ENCODE measurements at places on chromosomes 3 and 15.

GRCh38 chr15:38589502-38589901 lies 24.9 kb upstream of the RASGRP1 start:
- no peak for DNase-seq

- no peak for DNase-seq
Measured at GRCh38 chr15:60795889-60796288, 316.9 kb upstream of the ICE2 start.

DNA sequence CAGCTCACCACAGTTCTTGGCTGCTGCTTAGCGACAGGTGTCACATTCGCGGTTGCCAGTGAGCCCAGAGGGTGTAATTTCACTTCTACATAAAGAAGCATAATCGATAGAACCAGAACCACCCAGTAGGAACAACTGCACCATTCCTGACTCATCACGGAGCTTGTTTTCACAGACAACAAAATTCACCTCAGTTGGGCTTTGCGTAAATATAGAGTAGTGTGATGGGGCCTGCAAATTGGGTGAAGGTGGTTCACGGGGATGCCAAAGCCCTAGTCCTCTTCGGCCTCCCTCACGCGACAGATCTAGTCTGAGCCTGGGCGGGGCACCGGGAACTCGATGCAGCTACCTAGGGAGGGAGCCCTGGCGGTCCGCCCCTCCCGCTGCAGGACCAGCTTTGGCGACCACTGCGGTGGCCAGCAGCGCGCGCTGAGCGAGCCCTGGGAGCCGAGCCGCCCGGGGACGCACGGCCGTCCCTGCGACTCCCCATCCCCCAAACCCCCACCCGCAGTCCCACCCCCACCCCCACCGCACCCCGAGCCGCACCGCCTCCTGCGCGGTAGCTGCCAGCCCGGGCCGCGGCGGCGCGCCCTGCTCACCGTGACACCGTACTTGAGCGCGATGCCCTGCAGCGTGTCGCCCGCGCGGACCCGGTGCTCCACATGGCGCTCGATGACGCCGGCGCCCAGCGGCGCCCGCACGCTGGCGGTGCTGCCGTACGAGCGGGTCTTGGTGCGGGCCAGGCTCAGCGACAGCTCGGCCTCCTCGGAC lies 519 bp downstream of the LYSMD2 start:
- peak; percentile 42 for DNase-seq

DNA sequence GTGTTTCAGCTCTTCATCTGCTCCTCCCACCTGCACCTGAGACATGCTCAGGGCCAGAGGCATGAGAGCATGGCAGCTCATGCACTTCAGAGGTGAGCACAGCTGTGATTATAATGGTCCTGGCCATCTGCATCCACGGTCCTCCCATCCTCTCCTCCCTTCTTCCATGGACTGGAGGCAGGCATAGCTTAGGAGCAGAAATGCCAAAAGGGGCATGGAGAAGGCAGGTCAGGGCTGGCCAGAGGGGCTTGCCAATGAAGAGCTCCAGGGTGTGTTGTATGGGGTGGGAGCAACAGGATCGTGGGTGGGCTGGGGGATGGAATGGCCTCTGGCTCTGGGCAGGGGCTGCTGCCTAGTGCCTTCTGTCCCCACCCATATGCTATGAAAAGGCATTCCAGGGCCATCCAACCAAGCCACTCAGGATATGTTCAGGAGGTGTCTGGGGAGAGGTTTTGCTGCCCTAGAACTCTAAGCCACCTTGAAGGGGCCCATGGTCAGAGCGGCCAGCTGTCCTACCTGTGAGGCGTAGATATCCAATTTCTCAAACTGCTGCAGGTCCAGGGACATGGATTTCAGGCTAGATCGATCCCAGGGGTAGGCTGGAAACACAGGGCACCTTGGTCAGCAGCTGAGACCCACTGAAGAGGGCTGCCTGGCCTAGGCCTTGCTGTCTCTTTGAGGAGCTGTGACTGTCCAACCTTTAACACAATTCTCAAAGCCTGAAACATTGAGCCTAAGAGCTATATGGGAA lies 26.1 kb downstream of the KY start:
- DNase-seq, result no peak

DNA sequence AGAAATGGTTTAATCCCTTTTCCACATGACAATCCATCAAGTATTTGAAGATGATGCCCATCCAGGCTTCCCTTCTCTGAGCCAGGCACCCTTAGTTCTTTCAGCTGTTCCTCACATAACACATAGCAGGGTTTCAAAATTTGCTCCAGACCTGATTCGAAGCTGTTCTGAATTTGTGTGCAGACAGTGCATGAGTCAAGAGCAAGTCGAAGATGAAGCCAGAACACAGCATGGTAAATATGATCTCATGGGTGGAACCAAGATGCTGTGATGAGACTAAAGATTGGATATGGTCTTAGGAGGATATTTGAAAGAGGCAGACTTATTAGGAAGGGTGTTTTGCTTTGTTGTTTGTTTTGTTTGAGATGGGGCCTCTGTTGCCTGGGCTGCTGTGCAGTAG lies 32.6 kb upstream of the PDE8A start:
- DNase-seq, result no peak

DNA sequence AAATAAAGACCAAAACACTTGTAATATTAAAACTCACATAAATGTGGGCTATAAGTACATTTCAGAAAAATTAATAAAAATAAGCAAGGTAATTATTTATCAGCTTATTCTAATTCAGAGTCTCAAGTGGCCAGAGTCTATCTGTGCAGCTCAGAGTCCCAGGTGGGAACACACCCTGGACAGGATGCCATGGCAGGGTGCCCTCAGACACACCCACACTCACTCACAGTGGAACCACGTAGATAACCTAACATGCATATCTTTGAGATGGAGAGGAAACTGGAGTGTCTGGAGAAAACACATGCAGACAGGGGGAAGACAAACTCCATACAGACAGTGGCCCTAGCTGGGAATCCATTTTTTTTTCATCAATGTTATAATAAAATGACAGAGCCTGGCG lies 37.2 kb downstream of the FSIP1 start:
- DNase-seq, result no peak

GRCh38 chr15:56871867-56872266 lies 46.6 kb upstream of the TCF12 start:
- DNase-seq, result no peak

DNA sequence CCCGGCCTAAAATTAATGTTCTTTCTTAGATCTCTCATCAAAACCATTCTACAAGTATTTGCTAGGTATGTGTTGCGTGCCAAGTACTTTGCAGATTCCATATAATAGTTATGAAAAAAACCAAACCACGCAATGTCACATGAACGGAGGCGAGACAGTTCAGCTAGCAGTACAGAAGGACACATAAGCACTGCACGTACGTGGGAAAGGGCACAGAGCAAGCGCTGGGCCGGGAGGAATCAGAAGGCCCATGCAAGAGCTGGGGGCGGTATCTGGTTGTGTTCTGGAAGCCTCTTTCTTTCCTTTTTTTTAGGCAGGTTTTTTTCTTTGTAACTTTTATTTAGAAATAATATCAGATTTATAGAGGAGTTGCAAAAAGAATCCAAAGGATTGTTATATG lies 11.3 kb downstream of the PDIA5 start:
- DNase-seq, result no peak

GRCh38 chr3:144317961-144318360 lies 346.3 kb downstream of the DIPK2A start:
- DNase-seq, result no peak

- no peak for DNase-seq
Measured at GRCh38 chr3:70000563-70001081, 1.1 kb downstream of the SAMMSON start.

DNA sequence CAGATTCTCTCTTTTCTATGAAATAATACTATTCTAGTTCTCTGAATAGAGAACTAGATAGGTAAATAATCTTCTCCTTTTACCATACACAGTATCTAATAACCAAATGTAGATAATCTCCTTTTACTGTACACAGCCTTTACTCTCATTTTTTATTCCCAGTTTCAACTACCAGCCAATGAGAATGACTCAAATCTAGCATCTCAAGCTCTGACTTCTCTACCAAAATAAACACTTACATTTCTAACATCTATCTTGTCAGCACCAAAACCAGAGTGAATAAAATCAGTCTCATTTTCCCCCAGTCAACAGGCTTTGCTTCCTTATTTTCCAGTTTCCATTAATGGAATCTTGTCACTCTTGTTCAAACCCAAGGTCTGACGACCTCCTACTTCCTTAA lies 36.9 kb downstream of the LRRFIP2 start:
- DNase-seq, result no peak

- DNase-seq, result no peak
Measured at GRCh38 chr3:36548712-36549111, 168.4 kb downstream of the STAC start.

Data from activated T-helper 1 cell treated with Interleukin-2 at 50 U/mL for 16 hours (primary cell).